ENCODE measurements at places on chromosomes 4 and X.

- no peak for DNase-seq
Measured at GRCh38 chrX:10017872-10018271, 50.7 kb downstream of the CLDN34 start.

GRCh38 chr4:647481-647880 is 22.1 kb downstream of the PDE6B start:
- no peak for DNase-seq

DNA sequence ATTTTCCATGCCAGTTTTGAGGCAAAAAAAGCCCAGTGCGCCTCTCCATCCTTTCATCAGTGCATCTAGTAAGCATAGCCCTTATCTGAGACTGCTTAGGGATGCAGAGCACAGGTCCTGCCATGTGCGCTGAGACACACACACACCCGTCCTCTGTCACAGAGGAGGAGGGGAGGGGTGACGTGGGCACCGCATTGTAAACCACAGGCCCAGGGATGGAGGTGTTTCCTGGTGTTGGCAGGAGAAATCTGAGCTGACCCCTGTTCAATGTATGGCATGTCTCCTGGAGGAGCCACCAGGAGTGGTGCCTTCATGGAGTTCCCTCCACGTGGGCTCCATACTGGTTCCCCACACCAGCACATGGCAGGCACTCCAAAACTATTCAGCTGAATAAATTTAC is 65.8 kb upstream of the HELT start:
- no peak for DNase-seq

DNA sequence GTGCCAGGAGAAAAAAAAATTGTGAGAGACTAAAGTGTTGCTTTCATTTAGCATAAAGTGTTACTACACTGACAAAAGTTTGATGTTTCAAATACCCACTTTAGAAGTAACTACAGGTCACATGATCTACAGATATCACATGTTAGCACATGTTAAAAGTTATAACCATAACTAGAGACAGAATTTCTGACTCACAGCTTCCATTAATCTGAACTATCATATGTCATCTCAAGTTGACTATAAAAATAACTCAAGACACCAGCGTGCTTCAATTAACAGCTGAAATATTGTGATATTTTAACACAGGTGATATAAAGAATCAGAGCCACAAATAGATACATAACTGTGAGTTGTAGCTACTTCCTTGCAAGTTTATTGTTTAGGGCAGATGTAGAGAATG is 591.5 kb upstream of the PITX2 start:
- no peak for DNase-seq

- peak; percentile 72 for DNase-seq
Measured at GRCh38 chrX:45803383-45803921, 602.8 kb upstream of the DIPK2B start.

GRCh38 chrX:108735679-108736508 is 469 bp downstream of the IRS4 start:
- no peak for DNase-seq

GRCh38 chrX:13167481-13168231 is 123.2 kb upstream of the FAM9C start:
- DNase-seq: peak; percentile 35

GRCh38 chrX:121036137-121036536 is 11.3 kb upstream of the GLUD2 start:
- no peak for DNase-seq

- DNase-seq: no peak
Measured at GRCh38 chr4:133129237-133129636, 19.9 kb upstream of the PCDH10 start.

DNA sequence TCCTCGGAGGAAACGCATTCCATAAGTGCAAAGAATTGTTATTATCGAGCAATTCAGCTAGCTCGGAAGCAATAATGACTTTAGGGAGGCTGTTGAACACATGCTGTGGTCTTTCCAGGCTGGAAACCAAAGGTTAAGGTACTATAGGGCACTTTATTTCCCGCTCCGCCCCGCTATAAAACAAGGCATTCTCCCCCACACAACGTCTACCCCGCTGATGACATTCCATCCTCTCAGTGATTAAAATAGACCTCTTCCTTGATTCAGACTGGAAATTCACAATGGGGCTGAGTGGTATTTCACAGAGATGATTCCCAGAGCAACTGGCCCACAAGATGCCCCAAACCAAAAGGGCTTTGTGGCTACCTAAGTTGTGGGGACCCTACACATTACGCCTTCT is 196.4 kb downstream of the STIM2 start:
- no peak for DNase-seq

DNA sequence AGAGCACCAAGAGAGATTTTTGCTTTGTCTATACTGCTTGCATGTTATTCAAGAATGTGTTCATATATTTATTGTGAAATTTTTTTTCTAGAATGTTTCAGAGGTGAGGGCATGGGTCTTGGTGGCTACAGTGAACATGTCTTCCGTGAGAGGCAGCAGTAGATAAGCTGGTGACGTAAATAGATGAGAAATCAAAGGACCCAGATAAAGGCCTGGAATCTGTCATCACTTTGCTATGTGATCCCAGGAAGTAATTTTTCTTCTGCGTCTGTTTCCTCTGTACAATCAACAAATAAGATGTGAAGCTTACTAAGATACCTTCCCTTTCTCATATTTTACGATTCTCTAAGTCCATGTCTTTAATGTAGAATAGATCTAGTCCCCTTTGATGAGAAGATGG is 129.1 kb downstream of the COL4A6 start:
- DNase-seq: no peak

- no peak for DNase-seq
Measured at GRCh38 chr4:78571804-78572203, 20.2 kb downstream of the ANXA3 start.

GRCh38 chrX:101257448-101258258 is 33.5 kb downstream of the TAF7L start:
- DNase-seq: no peak

GRCh38 chrX:137366018-137366633 is 199.8 kb upstream of the ZIC3 start:
- DNase-seq: no peak

DNA sequence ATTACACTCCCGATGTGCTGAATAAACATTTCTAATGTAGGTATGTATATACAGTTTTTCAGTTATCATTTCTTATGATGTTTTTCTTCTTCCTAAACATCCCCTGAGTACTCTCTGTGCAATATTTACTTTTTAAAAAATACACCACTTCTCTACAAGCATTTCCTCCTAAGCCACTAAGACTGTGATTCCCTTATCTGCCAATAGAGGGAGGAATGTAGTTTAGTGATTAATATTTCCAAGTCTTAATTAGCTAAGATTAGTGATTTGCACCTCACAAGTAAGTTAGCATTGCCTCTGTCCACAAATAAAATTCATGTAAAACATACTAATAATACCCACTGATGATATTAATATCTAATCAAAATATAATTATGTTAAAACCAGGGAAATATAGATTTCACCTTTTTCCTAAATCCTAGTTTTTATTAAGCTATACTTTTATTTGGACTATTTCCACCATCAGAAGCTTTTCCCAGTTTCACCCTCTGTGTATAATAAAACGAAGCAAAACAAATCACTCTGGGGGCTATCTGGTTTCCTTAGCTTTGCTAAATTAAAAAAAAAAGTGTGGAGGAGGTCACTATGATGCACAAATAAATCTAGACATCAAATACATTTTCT is 909.1 kb downstream of the FAT4 start:
- no peak for DNase-seq

DNA sequence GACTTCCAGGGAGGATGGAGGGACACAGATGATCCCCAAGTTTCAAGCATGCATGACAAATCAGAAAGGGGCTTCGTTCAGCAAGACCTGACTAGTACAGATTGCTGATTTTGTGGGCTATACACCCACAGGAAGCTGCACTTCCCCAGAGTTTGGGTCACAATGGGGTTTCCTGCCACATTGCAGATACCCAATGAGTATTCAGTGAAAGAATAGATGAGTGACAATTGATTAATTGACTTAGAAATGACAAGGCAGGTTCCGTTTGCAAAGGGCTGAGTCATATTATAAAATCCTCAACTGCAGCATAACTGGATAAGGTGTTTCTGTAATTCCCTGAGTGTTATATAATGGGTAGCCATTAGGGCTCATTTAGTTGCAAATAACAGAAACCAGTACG is 146.6 kb upstream of the TBL1X start:
- DNase-seq: peak; percentile 18

DNA sequence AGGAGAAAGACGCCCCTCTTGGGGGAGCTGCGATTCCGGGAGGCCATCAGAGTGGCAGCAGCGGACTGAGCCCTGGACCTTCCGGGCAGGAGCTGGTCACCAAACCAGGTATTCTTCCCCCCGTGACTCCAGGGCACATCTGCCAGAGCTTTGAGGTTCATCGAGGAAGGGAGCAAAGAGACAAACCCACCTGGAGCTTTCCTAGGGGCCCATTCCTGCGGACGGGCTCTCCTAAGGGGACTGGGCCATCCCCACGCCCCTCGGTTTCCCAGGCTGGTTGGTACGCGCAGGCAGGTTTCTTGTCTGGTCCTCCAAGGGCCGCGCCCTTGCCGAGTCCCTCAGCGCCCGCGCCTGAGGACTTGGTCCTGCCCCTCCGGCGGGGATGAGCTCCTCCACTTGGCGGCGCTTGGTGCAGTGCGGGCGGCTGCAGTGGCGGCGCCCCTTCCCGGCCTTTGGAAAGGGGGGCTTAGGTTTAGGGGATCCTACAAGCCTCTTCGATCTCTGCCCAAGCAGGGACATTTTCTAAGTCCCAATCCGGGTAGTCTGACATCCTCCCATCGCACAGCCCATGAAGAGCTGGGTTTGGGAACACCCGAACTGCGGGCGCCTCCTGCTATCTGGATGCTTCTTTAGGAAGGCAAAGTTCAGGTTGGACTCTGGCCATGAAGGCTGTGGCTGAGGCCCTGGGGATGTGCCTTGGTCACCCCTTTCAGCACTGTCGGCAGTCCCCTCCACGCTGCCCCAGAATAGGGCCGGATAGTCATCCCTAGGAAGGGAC is 538 bp downstream of the STBD1 start:
- peak; percentile 53 for DNase-seq

DNA sequence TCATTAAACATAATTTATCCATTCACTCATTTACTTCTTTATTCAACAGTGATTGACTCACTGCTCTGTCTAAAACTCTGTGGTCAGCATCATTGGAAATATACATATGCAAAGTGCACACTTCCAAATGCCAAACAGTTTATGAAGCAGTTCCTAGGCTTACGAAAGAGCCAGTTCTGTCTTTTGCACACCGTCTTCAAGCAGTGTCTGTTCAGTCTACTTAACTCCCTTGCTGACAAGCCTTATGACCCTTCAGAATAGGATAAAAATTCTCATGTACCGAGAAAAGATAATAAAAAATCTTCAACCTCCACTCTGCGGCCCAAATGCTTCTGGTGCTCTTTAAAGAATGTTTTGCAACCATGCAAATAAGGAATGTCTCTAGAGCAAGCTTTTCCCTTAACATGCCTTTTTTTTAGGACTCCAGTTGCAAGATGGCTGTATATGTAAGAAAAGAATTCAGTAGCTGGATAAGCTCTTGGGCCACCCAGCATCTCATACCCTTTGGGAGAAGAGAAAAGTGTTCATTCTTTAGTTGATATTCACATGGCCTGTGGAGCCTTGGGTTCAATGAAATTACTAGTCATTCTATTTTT is 1037.0 kb upstream of the SLIT2 start:
- no peak for DNase-seq

GRCh38 chr4:2276581-2277325 is 14.8 kb upstream of the MXD4 start:
- no peak for DNase-seq

DNA sequence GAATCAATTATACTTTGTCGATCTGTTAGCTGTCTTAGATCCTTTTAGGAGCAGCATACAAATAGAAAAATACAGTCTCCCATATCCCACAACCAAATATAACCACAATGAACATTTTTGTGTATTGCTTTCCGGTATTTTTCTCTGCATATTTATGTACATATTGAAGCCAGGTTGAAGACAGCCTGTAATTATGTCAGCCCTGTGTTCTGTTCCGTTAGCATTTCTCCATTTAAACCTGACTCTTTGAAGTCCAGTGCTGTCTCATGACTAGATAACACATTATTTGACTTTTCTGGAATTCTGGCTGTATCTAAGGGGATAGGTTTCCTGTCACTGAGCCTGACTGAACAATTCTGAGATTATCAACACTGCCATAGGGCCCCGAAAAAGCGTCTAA is 4.0 kb upstream of the SLC34A2 start:
- DNase-seq: no peak

- DNase-seq: no peak
Measured at GRCh38 chrX:18961686-18962085, 22.2 kb downstream of the PHKA2 start.

Data from activated CD4-positive, alpha-beta T cell treated with anti-CD3 and anti-CD28 coated beads for 36 hours (primary cell).